ENCODE measurements at places on chromosomes 3 and 15.

- no peak for DNase-seq
Observed at GRCh38 chr3:24686808-24687207, 192.2 kb upstream of the THRB start.

DNA sequence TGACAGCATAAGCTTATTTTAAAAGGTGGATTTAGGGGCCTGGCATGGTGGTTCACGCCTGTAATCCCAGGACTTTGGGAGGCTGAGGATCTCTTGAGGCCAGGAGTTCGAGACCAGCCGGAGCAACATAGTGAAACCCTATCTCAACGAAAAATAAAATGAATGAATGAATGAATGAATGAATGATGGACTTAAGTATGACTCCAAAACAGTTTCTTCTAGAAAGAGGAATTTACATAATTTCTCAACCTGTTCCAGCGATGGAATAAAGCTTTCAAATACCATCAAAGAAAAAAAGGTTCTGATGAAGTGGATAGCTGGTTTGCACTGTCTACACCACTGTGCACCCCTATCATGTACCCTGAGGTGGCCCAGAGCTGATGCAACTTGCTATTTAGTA lies 20.1 kb upstream of the NR2C2 start:
- DNase-seq: no peak

GRCh38 chr15:74123131-74123429 lies 7.3 kb upstream of the ISLR2 start:
- no peak for DNase-seq

DNA sequence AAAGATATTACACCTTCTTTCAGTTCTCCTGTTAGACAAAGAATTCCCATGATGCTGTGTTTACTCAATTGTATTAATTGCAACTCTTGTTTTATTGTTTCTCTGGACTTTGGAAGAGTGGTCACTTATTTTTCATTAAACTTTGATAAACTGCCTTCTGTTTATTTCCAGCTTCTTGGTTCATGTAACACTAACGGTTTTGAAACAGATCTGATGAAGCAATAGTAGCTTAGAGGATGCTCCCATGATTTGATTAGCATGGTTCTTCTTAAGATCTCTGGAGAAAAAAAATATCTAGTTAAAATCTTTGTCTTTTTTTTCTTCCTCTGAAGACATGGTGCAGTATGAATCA lies 90.1 kb downstream of the FNDC3B start:
- no peak for DNase-seq

GRCh38 chr3:45807681-45808540 lies 11.6 kb upstream of the SLC6A20 start:
- DNase-seq: no peak

DNA sequence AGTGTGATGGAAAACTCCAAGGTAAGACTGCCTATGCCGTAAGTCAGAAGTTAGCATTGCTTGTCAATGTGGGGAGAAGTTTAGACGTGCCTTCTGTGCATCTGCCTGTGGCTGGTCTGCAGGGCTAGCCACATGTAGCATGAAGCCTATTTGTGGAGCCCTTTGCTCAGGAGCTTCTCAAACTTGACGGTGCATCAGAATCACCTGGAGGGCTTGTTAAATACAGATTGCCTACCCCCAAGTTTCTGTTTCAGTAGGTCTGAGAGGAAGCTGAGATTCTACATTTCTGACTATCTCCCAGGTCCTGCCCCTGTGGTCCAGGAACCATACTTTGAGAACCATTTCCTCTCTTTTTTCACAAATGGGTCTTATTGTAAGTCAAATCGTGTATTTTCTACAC lies 292.1 kb upstream of the TPM1 start:
- no peak for DNase-seq

DNA sequence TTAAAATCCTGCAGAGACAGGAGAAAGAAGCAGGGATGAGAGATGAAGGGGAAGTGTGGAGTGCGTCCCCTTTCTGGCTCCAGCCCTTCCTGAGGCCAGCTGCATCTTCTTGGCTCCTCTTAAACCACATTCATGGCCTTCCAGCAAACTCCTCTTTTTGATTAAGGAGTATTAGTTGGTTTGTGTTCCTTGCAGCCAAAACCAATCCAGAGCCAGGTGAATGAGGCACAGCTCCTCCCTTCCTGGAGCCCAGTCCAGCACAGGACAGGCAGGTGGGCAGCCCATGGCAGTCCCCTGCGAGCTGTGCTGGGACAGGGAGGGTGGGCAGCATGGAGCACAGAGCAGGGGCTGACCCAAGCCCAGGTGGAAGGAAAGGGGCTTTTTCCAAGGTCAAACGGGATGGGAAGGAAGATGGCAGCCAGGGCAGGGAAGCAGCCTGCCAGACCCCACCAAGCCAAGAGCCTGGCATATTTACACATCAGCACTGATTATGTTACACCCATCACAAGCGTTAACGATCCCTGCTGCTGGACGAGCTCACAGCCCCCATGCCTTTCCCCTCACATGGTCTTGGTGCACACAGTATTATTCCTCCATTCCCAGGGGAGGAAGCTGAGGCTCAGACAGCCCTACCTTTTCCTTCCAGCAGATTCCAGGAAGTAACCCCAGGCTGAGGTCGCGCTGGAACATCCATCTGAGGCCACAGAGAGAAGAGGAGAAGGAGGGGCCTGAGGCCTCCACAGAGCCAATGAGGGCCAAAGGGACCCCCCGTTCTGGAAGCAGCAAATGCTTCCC lies 175.6 kb downstream of the SMAD6 start:
- no peak for DNase-seq

DNA sequence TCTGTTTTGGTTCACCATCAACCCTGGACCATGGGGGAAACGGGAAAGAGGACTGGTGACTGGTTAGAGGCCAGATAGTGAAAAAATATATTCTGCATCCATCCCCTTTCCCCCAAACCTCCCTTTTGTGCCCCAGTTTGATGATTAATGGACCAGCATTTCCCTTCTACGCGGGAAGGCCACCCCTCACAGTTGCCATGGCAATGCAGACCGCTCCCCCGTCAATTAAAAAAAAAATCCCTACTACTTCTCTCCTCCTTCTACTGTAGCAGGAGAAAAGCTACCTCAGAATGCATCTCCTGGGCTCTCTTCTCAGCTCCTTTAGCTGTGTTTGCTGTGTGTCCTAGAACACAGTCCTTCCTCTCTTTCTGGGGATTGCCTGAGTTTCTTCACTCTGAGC lies 4.0 kb downstream of the BAHD1 start:
- DNase-seq: no peak

- DNase-seq: no peak
Observed at GRCh38 chr15:55494931-55495330, 13.1 kb downstream of the DNAAF4 start.

DNA sequence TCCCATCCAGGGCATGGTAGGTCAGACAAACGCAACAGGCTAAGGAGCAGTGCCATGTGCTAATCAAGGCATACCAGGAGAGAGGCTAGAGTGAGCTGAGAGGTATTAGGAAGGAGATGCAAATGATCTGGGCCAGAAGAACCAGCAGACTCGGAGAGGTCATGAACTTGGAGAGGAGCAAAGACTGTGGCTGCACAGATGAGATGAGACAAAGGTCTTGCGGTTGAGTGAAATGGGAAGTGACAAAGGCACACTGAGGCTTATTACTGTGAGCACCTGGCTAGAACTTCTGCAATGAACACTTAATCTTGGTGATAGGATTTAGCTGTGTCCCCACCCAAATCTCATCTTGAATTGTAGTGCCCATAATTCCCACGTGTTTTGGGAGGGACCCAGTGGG lies 380.2 kb downstream of the ULK4 start:
- DNase-seq: no peak

DNA sequence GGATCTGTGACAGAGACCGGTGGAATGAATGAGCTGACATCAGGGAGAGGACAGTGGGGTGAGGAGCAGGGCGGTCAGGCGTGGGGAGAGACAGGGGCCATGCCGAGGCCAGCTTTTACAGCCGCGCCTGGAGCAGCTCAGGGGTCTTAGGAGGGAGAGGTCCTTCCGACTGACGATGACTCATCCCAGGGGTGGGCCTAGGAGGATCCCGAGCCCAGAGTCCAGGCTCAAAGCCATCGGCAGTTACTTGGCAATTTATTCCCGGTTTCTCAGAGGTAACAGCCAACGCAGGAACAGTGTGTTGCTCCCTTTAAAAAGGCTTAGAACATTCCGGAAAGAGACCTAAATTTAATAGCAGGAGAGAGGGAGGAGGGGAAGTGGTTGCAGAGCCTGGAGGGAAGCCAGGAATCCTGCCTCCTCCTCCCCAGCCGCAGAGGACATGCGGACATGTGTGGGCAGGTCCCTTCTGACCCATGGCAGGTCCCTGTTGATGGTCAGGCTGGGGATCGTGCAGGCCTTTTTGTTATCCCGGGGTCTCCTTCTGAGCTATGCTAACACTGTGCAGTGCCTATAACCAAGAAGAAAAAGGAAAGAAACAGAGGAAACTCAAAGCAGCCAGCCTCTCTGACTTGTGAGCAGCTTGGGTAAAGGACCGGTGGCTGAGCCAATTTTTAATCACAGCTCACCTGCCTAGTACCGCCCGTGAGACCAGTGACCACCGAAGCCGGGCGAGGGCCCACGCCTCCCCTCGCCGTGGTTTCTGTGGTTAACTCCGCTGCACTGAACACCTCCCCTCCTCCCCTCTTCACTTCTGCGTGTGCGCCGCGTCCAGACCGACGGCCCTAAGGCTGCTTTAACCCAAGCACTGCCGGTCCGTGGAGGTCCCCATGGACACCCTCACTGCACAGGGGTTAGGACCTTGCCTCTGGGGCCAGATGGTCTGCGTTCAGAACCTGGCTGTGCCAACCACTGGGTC lies 392.4 kb upstream of the PROK2 start:
- DNase-seq: no peak

Data from RWPE2 (cell line).